NCI-H446 treated with DMSO at 0.1 percent for 48 hours (cell line): ENCODE measurements at places on chromosomes 16 and 17.
A peak's percentile ranks its signal among the peaks of the same experiment; 100 is the strongest.

- DNase-seq = no peak
Observed at GRCh38 chr16:56277075-56277474, 85.8 kb downstream of the GNAO1 start.

- no peak for DNase-seq
Observed at GRCh38 chr16:57131351-57131970, 39.1 kb downstream of the CPNE2 start.

GRCh38 chr16:31110106-31111034, 2.2 kb downstream of the BCKDK start:
- no peak for DNase-seq

DNA sequence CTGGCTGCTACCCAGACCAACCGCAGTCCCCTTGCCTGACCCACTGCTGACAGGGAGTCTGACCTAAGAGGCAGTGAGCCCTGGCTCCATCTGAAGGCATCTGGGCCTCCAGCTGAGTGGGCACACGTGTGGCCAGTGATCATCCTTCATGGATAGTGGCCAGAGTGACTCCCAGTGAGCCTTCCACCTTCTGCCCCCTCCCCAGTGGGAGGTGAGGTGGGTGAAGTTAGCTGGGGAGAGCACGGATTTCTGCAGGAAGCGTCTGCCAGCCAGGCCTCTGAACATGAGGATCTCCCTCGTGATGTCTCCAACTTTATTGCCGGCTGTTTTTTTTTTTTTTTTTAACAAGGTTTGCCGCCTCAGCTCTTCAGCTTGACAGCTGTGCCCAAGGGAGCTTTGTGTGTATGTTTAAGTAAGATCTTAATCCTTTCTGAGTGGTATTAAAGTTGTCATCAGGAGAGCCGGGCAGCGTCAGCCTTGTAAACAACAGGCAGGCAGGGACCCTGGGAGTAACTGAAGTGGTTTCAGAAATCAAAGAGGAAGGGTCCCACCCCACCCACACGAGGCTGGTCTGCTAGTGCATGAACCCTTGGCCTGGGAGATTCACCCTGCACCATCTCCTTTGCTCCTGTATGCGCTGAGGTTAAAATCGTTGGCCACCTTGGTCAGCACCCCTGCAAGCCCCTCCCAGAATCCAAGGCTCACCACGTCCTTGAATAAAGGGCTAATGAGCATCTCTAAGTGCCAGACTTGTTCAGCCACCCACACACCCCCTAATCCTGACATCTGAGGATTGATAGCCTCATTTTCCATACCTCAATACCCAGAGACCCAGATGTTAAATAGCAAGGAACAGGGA, 33.3 kb downstream of the RHBDL3 start:
- DNase-seq = no peak

GRCh38 chr16:72884573-72884972, 163.4 kb downstream of the ZFHX3 start:
- DNase-seq = no peak

- peak; percentile 34 for DNase-seq
Observed at GRCh38 chr16:49884033-49885015, 28.4 kb upstream of the ZNF423 start.
